NCI-H1092 (cell line): ENCODE measurements at places on chromosomes 2 and 18.

- DNase-seq: no peak
Observed at GRCh38 chr2:157891643-157892041, 15.5 kb upstream of the ACVR1 start.

DNA sequence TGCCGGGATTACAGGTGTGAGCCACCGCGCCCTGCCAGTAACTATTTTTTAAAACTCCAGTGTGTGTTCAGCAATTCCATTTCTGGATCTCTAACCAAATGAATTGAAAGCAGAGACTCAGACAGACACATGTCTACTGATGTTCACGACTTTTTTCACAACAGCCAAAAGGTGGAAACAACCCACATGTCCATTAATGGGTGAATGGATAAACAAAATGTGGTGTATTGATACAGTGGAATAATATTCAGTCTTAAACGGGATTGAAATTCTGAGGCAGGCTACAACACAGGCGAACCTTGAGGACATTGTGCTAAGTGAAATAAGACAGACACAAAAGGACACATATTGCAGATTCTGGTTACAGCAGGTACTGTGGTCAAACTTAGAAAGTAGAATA, 55.0 kb downstream of the DDX1 start:
- DNase-seq: no peak

GRCh38 chr2:127705391-127706065, 4.2 kb downstream of the SFT2D3 start:
- no peak for DNase-seq

DNA sequence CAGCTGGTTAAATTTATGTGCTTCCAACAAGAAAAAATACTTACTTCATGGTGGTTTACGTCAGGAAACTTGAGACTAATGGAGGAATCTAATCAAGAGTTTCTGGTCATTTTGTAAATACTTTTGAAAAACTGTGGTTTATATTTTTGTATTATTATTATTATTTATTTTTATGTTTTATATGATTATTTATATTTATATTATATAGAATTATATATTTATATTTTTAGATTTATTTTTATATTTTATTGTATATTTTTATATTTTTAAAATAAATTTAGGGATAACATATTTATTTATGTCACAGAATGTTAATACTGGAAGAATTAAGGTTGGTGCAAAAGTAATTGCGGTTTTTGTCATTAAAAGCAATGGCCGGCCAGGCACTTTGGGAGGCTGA, 474.5 kb upstream of the DDX18 start:
- DNase-seq: no peak

GRCh38 chr2:104853534-104854497, at the start of gene POU3F3:
Gene POU3F3 (plus strand): TSS chr2:104854115. CDS start chr2:104855511, 1,396 bp downstream.
- DNase-seq: peak; percentile 88

DNA sequence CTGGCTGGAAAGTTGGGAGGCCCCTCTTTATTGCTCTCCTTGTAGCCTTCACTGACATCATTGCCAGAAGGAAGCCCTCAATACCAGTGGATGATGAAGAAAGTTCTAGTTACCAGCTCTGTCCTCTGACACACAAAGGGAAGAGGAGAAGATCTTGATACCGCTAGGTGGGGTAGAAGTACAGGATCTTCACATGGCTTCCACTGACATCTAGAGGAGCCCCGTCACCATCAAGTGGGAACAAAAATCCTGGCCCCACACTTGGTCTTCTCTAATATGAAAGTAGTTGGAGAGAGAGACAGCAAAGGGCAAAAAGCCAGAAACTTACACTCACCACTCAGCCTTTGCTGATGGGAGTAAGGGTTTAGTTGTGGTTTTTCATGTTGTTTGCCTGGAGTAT, 12.4 kb downstream of the XIRP2 start:
- DNase-seq: no peak

- DNase-seq: peak; percentile 35
Observed at GRCh38 chr2:106038601-106039375, 155.3 kb downstream of the UXS1 start.
